ENCODE measurements at places on chromosomes 1 and 21.

DNA sequence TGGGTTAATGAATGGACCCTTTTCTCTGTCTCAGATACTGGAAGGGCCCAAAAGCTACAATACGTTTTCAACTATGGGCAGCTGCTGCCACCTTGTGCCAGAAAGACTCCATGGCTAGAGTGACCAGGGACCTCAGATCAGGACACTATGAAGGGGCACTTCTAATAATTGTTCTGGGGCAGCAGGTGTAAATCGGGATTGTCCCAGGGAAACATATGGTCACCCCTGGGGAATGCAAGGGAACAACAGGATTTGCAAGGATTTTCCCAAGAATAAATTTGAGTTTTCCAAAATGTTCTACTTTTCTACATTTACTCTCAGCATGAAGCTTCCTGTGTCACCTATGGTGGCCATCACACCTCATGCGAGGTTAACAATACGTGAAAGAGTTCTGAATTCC lies 12.0 kb upstream of the FCAMR start:
- no peak for DNase-seq

GRCh38 chr21:26842974-26843932 lies 2.0 kb downstream of the ADAMTS1 start:
- no peak for DNase-seq

GRCh38 chr1:207308451-207309190 lies 12.9 kb upstream of the CD55 start:
- DNase-seq, result no peak

GRCh38 chr1:6359216-6360116 lies 34.1 kb downstream of the ACOT7 start:
- peak; percentile 54 for DNase-seq

- DNase-seq, result no peak
Measured at GRCh38 chr1:210771131-210771530, 362.8 kb downstream of the KCNH1 start.
